ENCODE measurements at places on chromosomes 4 and X.

- no peak for DNase-seq
Measured at GRCh38 chr4:623914-624566, 1.3 kb upstream of the PDE6B start.

GRCh38 chr4:74433541-74434172 lies 11.3 kb upstream of the AREG start:
- no peak for DNase-seq

DNA sequence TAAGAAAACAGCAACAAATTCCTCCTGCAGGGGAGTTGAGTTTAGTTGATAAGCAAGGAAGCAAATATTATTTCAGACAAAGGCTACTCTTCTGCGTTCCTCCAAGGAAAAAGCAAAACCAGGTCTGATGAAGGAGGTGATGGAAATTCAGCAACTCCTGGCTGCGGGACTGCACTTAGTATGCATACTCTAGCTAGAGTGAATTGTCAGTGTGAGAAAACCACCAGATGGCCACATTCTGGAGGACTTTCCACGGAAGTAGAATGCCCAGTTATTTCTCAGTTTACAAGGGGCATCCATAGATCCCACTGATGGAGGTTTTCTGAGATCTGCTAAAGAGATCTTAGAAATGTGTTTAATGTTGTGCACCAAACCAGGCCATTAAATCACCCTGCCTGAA lies 338.6 kb upstream of the PUDP start:
- DNase-seq: no peak

GRCh38 chr4:88010966-88011365 lies 3.5 kb downstream of the PKD2 start:
- DNase-seq: no peak

DNA sequence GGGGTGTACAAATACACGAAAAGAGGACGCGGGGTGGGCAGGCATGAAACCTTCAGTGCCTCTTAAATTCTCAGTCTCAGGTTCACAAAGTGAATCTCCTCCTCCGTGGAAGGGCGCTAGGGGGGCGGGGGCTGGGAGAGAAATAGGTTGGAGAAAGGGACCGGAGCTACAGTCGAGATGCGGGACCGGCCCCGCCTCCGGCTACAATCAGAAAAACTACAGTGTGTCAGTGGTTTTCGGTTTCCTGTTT lies 3.4 kb downstream of the MAML3 start:
- no peak for DNase-seq

DNA sequence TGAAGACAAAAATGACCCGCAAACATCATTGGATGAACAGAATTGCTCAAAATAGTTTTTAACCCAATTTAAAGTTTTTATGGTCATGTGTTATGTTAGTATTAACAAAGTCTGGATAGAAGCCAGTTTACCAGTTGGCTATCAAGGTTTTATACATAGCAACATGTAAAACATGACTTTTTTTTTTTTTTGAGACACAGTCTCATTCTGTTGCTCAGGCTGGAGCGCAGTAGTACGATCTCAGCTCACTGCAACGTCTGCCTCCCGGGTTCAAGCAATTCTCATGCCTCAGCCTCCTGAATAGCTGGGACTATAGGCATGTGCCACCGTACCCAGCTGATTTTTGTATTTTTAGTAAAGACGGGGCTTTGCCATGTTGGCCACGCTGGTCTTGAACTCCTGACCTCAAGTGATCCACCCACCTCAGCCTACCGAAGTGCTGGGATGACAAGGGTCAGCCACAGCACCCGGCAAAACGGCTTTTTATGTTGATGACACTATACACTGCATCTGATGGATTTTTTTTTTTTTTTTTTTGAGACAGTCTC lies 3.4 kb downstream of the SAT1 start:
- DNase-seq: no peak

DNA sequence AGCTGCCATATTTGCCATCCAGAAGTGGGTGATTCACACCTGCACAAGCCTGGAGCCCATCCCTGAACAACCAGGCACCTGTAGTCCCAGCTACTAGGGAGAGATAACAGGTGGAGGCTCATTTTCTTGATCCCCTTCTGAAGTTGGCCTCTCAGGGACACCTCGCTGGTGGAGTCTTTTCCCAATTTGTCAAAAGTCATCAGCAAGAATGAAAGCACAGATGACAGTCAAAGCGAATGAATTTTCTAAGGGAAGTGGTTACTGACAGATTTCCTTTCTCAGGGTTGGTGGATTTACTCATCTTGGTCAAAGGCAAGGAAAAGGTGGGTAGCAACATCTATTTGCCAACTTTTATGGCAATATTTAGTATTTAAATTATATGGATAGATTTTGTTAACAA lies 36.5 kb downstream of the FGFBP1 start:
- DNase-seq: no peak

DNA sequence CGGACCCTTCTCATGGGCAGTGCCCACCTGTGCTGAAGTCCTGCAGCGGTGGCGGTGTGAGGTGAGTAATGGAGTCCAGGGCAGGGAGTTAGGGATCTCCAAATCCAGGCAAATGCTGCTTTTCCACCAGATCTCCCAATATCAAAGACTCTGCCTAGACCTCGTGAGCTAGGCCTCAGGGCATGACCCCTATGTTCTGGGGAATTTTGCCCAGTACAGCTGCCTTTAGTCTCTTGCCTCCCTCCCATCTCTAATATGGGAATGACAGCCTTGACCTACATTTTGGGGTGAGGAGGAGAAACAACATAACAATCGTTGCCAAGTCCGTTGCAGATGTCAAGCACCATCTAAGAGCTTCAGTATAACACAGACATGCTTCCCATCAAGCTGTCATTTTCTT lies 7.3 kb downstream of the PAK3 start:
- no peak for DNase-seq

DNA sequence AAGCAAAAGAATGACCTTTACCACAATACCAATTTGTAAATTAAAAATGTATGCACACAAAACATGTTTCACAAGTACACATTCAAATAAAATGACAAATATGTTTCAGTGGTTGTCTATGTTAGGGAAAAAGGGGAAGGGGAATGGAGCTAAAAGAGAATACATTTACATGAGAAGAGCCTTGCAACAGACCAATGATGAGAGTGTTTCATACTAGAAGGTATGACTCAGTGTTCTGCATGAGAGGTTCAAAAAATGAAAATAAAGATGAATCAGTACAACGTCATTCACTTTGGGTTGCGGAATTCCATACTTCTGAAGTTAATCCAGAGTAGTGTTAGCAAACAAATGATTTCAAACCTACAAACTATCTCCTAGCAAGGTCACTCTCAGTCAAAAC lies 51.7 kb downstream of the RPGR start:
- no peak for DNase-seq

DNA sequence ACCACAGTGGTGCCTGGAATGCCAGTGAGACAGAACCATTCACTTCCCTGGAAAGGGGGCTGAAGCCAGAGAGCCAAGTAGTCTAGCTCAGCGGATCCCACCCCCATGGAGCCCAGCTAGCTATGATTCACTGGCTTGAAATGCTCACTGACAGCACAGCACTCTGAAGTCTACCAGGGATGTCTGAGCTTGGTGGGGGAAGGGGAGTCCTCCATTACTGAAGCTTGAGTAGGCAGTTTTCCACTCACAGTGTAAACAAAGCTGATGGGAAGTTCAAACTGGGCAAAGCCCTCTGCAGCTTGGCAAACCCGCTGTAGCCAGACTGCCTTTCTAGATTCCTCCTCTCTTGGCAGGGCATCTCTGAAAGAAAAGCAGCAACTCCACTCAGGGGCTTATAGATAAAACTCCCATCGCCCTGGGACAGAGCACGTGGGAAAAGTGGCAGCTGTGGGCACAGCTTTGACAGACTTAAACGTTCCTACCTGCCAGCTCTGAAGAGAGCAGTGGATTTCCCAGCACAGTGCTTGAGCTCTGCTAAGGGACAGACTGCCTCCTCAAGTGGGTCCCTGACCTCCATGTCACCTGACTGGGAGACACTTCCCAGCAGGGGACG lies 32.0 kb downstream of the NAP1L2 start:
- DNase-seq: no peak

Measured in germinal center (tissue), 1 donor.